ENCODE measurements at places on chromosomes 6 and 20. TPM values are rescaled to one million over a fixed set of nuclear protein-coding genes. Genes with fewer than 3 reads are reported as not detected.

TINAG gene
- not detected for total RNA-seq

ZNF451 gene
- 64.3 TPM for total RNA-seq

GRCh38 chr20:62662422-62662821 lies 20.1 kb downstream of the SLCO4A1 start:
- H3K27ac ChIP-seq, result no peak overlapping the region
- H3K4me1 ChIP-seq, result no peaks in the 10 kb centered on the region
- no peak for DNase-seq
- no peaks in the 10 kb centered on the region for H3K36me3 ChIP-seq

DYNLT2 gene
- total RNA-seq, result 1.2 TPM

PRPH2 gene
- total RNA-seq, result 2.8 TPM

DNA sequence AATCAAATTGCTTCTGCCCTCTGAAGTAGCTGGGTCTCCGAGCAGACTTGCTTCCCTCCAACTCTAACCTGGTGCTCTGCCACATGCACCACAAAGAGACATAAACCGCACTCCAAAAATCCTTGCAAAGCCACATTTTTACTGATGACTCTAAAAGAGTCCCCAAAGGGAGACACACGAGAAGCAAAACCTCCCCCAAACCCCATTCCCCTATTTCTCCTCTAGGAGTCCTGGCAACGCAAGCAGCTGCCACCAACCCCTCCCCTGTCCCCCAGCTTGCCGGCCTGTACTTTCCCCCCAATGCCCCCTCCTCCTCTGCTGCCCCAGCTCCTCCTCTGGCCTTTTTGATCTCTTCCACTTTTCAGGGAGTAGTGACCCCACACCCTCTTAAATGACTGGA lies 180.1 kb upstream of the ARID1B start:
- H3K4me3 ChIP-seq, result no peak overlapping the region
- no peak for DNase-seq
- no peaks in the 10 kb centered on the region for H3K27me3 ChIP-seq
- no peaks in the 10 kb centered on the region for H3K36me3 ChIP-seq
- H3K27ac ChIP-seq, result no peak overlapping the region

HLA-DOB gene
- total RNA-seq, result 2.8 TPM

Data from aorta (tissue), 5 donors.